ENCODE measurements at places on chromosomes 12 and 14.

GRCh38 chr14:70897464-70897863 is 9.8 kb upstream of the PCNX1 start:
- DNase-seq = no peak

DNA sequence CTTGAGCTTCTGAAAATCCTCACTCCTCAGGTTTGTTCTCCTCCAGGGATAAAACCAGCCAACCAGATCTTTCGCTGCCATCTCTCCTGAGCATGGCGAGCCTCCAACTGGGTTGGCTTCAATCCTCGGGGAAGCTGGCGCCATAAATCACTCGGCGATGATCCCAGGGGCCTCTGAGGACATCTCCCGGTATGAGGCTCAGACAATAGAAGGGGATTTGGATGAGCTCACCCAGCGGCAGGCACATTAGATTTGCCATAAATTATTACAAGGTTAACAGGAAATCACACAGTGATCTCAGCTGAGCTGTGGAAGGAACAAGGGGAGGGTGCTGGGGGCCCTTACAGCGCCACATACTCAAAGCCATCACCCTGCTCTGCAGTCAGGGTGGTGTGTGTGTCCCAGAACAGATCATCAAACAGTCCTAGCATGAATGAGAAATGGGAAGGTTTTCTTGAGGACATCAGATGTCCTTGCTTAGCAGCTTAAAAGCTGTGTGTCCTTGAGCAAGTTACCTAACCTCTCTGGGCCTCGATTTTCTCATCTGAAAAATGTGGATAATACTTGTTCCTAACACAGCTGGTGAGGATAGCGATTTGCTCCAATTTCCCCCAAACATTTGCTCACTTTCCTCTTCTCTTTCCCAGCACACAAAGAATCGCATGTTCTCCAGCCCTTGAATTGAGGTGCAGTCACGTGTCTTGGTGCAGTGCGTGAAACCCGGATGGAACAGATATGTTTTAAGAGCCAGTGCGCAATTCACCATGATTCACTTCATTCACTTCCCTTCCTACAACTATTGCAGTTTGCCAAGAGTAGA is 142.8 kb downstream of the SCARB1 start:
- peak; percentile 97 for DNase-seq

DNA sequence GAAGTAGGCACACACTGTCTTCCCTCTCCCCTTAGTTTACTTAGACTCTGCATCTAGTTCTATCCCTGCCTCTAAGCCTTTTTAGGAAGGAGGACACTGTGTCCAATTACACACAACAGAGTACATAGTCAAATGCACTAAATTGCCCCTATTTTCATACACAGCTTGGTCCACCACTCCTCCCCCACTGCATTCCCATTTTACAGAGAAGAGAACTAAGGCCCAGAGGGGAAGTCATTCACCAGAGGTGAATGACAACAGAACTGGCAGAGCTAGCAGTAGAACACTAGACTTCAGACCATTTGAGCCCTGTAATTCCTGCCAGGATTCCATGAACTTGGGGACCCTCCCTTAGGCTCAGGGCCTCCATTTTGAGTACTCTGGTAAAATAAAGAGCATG is 1.1 kb upstream of the JPH4 start:
- DNase-seq = no peak

DNA sequence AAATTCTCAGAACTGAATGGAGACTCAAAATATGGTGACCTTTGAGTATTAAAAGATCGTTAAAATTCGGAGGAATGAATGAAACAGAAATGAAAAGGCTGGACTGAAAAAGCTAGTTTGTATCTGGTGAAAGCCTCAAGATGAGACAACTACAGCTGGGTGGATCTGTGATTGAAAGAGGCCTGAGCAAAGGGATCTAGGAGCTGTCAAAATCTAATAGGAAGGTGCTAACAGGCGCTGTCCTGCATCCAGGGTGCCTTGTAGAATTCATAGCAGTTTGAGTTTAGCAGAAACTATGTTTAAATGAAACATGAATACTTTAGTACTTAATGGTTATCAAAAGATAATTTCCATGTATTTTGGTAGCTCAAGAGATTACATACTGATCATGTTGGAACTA is 2.3 kb downstream of the YY1 start:
- no peak for DNase-seq

DNA sequence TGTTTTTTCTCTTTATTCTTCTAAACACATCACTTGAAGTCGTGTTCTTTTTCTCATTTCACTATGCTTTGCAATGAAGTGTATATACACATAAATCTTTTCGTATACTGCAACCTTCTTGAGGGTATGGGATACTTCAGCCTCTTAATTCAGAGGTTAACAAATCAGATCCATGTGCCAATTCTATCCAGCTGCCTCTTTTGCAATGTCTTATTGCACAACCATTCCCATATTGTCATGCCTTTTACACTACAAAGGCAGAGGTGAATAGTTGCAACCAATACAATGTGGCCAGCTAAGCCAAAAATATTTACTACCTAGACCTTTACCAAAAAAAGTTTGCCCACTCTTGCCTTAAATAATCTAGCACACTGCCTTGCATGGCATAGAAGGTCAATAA is 224.5 kb upstream of the FOXG1 start:
- no peak for DNase-seq

All from NCI-H345 (cell line).